Ureter (tissue), 1 donor: ENCODE measurements at places on chromosomes 7 and 10. TPM values are rescaled to one million over a fixed set of nuclear protein-coding genes. Genes with fewer than 3 reads are reported as not detected.

Gene LYZL2
- not detected for total RNA-seq

GRCh38 chr10:14384116-14384730 is 53.5 kb upstream of the FRMD4A start:
- no peak for DNase-seq

Gene STEAP4
- total RNA-seq = 105 TPM

GRCh38 chr7:110835849-110836248 is 255.1 kb upstream of the LRRN3 start:
- no peak for DNase-seq

GRCh38 chr7:96728139-96728538 is 18.5 kb upstream of the SEM1 start:
- no peak for DNase-seq

- no peak for DNase-seq
Measured at GRCh38 chr10:117152668-117153067, 14.6 kb upstream of the VAX1 start.

GRCh38 chr10:127485153-127485857 is 63.8 kb upstream of the NPS start:
- DNase-seq = no peak

GRCh38 chr10:133257489-133258065 is 19.1 kb downstream of the ADAM8 start:
- peak; percentile 83 for DNase-seq

Gene PROSER2
- 21.5 TPM for total RNA-seq

Gene ACSL5
- 117 TPM for total RNA-seq

- no peak for DNase-seq
Measured at GRCh38 chr7:148156233-148156632, 434.3 kb upstream of the C7orf33 start.

Gene SFTPD
- total RNA-seq = 0.89 TPM

DNA sequence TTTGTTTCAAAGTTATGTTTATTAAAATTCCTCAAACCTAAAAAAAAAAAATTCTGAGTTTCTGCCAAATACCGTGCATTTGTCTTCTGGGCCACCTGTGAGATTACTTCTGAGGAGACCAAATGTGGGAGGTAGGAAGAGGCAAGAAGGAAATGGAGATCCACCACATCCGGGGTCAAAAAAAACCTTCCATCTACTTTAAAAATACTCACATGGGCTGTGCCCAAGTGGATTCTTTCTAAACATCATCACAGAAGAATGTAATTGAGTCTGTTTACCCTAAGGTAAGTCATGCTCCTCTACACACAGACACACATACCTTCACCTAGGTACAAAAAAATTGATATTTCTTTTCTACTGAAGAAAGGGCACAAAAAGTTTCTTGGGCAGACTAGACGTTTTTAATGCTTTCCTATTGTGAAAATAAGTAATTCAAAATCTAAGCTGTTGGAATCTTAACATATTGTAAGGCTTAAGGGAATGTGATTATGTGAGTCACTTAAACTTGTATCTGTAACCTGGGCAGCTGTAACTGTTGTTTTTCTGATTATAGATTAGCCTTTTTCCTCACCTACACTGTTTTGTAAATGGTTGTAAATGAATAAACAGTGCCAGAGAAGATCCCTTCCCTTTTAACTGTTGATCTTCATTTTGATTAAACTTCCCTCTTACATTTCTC is 19.1 kb upstream of the SPOCK2 start:
- DNase-seq = no peak

GRCh38 chr7:88758381-88759229 is 895 bp upstream of the ZNF804B start:
- DNase-seq = no peak

GRCh38 chr10:113042868-113043267 is 92.8 kb downstream of the TCF7L2 start:
- no peak for DNase-seq

DNA sequence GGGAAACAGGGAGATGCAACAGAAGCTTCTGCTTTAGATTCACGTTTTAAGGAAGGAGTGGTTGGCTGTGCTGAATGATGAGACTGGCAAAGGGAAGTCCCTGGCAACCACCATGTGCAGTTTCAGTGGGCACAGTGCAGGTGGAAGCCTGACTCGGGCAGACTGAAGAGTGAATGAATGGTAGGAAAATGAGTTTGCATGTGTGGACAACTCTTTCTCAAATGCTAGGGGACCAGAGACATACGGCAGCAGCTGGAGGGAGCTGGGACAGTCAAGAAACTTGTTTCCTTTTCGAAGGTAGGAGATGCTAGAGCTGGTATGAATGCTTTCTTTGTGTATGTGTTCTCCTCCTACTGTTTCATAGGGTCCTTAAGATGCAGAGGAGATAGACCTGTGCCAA is 29.0 kb downstream of the PODXL start:
- DNase-seq = no peak

Gene SEMA3D
- 32.8 TPM for total RNA-seq

Gene SLC13A1
- not detected for total RNA-seq

Gene CALU
- 82.5 TPM for total RNA-seq

DNA sequence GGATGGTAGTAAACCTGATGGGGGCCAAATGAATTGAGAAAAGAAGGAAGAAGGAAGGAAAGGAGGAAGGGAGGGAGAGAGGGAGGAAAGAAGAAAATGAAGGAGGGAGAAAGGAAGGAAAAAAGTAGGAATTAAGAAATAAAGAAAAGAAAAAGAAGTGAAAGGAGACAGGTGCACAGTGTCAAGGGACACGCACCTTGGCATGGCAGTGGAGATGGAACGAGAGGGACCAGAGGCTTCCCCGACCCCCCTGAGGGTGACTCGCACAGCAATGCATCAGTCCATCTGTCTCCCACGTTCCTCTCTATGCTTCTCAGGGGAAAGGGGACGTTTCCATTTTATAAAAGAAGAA is 199.6 kb downstream of the CXCL12 start:
- no peak for DNase-seq

DNA sequence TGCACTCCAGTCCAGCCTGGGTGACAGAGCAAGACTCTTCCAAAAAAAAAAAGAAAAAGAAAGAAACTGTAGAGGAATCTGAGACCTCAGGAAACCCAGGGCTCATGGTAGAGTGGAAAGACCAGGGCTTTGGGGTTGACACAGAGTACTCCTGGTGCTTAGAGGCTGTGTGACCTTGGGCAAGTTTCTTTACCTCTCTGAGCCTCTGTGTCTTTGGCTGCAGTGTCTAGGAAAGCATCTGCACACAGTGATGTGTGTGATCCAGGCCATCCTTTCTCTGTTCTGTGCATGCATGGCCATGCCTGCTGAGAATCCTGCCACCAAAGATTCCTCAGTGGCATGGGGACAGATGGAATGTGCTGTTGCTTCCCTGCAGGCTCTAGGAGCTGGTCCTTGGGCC is 71.7 kb upstream of the GTF2I start:
- no peak for DNase-seq

- DNase-seq = no peak
Measured at GRCh38 chr7:108090791-108091460, 39.2 kb downstream of the LAMB4 start.
